ENCODE measurements at places on chromosomes 12 and 14.

DNA sequence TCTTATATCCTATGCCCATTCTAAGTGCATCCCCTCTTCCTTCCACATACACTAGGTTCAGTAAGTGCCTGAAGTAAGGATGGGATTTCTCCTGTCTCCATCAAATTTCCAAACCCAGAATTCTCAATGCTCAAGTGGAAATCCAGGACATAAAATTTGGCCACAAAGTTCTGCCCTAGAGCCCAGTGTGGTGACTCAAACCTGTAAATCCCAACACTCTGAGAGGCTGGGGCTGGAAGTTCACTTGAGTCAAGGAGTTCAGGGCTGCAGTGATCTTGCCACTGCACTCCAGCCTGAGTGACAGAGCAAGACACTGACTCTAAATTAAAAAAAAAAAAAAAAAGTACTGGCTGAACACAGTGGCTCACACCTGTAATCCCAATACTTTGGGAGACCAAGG, 4.5 kb upstream of the ARF3 start:
- DNase-seq, result no peak

DNA sequence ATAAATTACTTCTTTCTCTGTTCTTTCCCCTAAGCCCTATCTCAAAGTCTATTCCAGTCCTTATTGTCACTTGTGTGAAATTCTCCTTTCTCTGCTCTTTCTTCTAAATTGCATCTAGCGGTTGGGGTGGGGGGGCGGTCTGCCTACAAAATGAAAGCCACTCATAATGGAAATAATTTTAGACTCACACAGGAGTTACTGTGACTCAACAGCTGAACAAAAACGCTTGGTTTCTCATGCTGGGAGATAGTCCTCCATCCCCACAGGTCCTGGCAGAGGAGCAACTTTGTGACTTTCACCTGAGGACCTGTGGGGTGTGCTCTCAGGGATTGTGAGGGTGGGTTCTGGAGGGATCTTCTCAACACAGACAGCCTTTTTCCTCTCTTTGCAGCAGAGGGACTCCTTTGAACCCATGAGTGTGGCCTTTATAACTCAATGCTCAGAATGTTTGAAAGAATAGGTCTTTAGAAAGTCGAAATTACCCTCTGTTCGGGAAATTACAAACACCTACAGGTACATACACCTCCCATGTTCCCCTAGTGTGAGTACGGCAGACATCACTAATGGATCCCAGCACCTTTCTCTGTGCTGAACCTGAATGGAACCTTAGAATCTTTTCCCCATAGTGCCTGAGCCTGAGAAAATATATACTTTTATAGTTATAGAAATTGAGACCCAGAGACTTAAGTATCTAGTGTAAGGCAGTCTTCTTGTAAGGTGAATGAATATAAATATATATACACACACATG, 109.7 kb downstream of the CHST11 start:
- no peak for DNase-seq

- no peak for DNase-seq
Measured at GRCh38 chr12:43370263-43370662, 181.7 kb downstream of the ADAMTS20 start.

DNA sequence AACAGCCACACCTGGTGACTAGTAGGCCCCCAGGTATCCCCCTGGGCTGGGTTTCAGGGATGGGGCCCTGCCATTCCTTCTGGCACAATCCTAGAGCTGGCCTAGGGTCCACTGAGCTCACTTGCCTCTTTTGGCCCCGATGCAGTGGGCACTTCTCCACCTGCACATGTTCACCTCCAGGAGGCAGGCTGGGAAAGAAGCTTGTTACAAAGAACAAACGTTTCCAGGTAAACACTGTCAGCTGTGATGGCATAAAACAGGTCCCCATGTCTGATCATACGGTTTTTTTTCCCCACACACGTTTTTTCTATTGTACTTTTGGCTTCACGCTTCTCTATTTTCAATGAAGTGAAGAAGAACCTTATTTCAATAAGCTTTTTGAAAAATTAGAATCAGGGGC, 15.8 kb upstream of the HVCN1 start:
- no peak for DNase-seq

All from NCI-H2171 treated with DMSO at 0.1 percent for 48 hours (cell line).